ENCODE measurements at places on chromosomes 4 and X.

- no peak for DNase-seq
Measured at GRCh38 chr4:42845586-42845985, 46.9 kb upstream of the GRXCR1 start.

DNA sequence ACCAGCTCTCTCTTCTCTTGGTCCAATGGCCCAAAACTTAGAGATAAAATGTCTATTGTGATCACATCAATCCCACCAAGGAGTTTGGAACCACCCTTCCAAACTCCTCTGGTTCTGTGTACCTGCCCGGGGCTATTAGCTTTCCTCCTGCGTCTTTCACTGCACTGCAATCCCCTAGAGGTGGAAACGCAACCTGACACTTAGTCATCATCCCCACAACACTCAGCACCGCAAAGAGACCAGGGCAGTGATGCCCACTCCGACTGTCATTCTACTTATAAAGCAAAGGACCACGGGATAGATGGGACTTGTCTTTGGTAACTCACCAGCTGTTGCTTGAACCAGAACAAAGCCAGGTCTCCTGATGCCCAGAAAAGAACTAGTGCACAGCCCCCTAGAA is 22.0 kb downstream of the AFAP1 start:
- DNase-seq, result no peak

- DNase-seq, result no peak
Measured at GRCh38 chr4:159698336-159698735, 595.5 kb downstream of the RAPGEF2 start.

DNA sequence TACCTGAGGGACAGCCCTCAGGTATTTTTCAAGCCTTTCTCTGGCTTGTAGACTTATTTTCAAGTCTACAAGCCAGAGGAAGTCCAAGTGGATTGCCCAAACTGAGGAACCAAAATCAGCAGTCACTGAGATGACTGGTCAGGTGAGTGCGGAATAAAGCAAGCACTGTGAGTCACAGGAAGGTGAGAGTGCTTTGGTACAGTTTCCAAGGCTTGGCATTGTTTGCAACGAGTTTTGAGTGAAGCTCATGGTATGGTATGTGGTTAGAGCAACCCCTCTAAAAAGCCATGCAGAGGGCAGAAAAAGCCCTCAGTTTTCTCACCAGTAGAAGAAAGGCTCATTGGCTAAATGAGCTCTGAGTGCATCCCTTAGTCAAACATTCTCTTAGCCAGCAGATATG is 112.8 kb upstream of the EOLA2 start:
- no peak for DNase-seq

DNA sequence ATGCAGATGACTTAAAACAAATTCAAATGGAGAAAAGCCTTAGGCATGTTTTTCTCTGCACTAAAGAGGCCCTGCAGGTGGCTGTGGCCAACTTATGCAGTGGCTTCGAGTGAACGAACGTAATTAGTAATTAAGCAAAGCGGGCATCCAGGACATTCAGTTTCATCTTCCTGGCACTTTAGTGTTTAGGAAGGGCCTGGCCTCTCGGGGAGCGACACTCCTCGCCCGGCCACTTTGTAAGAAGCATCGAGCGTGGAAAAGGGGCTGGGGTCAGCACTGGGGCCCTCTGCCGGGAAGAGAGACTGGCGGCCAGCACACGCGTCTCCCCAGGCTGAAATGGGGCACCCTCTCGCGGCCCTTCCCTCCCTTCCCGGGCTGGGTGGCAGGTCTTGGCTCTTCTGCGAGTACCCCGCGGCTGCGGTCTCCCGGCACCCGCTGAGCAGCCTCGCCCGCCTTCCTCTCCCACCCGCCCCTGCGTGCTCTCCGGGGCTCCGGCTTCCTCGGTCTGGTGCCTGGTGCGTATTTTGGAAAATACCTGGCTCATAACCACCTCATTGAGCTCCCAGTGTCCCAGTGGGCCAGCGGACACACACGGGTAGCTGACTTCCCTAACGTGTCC is 677 bp upstream of the CYP4V2 start:
- DNase-seq, result peak; percentile 76

DNA sequence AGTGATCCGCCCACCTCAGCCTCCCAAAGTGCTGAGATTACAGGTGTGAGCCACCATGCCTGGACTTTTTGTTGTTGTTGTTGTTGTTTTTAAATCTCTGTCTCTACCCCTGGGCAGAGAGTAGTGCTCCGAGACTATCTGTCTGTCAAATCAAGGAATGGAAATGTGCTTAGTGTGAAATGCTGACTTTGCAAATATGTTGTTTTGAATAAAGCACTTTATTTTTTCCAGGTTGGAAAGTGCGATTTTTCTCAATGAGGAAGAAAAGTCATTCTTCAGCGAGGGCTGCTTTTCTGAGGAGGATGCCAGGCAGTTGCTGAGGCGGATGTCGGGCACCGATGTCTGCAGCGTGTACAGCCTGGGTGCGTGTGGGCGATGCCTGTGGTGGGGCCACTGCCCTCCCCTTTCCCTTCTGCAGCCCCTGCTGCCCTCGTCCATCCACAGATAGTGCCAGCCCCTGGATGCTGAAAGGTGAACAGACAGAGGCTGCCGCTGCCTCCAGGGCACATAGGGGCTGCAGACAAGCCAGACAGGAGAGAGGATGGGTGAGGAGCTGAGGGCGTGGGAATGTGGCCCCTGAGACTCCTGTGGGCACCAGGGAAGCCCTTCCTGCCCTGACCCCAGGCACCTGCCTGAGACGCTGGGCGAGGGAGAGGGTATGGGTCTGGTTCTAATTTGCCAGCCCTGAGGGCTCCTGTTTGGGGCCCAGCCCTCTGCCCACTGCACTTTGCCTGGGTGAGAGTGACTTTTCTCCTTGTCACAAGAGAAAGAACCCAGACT is 23.7 kb downstream of the SH3TC1 start:
- no peak for DNase-seq

DNA sequence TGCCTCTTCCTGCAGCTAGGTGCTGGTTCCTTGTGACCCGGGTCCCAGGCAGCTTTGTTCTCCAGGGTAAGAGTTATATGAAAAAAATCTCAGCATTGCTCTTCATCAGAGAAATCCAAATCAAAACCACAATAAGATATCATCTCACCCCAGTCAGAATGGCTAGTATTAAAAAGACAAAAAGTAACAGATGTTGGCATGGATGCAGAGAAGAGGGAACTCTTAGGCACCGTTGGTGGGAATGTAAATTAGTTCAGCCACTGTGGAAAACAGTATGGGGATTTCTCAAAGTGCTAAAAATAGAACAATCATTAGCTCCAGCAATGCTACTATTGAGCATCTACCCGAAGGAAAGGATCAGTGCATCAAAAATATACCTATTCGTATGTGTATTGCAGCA is 61.5 kb downstream of the SORCS2 start:
- no peak for DNase-seq

DNA sequence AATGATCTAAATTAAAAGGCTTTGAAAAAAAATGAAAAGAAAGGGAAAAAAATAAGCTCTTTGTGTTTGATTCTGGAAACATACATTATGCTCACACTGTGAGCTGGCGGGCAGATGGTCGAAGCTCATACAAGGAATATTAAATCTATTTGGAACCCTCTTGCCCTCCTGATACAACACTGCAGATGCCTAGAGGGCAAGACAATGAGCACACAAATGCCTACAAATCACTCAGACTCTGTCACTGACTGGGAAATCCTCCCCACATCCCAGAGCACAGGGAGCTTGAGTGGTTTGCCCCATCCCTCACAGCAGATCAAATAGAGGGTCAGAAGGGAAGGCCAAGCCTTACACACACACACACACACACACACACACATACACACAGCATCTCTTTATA is 320.4 kb downstream of the HNRNPD start:
- DNase-seq, result no peak

DNA sequence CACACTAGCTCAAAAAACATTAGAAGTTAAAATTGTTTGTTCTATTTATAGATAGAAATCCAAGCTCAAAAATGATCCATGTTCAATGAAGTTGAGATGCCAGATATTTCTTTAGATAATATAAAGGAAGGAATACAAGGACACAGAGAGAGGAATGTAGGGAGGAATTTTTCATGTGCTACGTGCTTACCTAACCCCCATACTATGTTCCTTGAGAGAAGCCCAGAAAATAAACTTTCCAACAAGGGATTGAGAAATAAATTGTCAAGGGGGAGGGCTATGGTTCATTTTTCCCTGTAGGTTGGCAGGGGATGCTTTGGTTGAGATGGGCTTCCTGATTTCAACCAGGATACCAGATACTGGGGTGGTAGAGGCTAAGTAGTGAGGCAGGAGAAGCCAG is 15.6 kb upstream of the ADH5 start:
- DNase-seq, result no peak

- DNase-seq, result no peak
Measured at GRCh38 chr4:120078216-120078615, 11.6 kb upstream of the MAD2L1 start.

DNA sequence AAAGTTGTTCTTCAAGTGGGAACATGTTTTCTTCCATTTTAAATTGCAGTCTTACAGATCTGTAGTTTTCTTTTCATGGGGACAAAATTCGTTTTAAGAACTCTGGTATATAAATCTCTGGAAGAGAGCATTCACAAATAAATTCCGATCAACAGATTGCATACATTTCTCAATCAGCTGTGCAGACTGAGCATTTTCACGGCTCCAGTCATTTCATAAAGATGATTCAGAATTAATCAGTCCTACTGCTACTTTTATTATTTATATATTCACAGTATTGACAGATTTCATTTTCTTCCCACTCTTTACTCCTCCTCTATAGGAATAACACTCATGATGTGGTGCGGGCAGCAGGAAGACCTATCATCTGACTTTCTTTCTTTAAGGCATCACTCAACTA is 534.9 kb upstream of the FTHL17 start:
- no peak for DNase-seq

DNA sequence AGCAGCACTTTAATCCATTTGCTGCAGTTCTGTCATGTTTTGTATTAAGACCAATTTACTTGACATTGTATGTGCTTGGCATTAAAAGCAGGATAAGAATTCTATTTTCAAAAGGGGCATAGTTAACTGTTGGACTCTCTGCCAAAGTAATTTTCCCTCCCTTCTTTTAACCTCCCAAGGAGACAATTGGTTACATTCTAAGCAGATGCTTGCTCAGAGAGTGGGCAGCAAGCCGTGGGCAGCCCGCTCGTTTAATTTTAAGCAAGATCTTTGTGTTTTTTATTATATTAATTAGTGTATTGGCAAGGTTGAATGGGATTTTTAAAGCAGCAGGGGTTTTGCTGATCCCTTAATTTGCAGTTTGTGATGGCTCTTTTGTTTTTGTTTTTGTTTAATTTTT is 37.1 kb upstream of the KLHL8 start:
- no peak for DNase-seq

DNA sequence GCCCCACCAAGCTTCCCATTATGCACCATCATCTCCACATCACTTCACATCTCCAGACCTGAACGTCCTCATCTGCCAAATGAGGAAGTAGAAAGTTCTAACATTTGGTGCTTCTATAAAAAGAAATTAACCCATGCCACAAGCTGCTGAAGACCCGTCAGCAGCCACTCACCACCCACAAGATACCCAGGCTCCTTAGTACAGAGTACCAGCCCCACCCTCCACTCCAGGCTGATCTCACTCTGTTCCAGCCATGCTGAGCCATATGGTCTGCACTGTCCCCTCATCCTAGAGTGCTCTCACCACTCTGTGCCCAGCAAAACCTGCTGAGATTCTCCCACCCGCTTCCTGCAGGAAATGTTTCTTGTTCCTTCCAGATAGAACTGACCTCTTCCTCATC is 240.8 kb upstream of the PPARGC1A start:
- DNase-seq, result no peak

GRCh38 chr4:77089866-77090265 is 14.1 kb upstream of the CCNI start:
- no peak for DNase-seq

GRCh38 chr4:115759231-115759630 is 645.8 kb upstream of the NDST4 start:
- no peak for DNase-seq

- no peak for DNase-seq
Measured at GRCh38 chr4:534576-535151, 35.7 kb downstream of the PIGG start.

DNA sequence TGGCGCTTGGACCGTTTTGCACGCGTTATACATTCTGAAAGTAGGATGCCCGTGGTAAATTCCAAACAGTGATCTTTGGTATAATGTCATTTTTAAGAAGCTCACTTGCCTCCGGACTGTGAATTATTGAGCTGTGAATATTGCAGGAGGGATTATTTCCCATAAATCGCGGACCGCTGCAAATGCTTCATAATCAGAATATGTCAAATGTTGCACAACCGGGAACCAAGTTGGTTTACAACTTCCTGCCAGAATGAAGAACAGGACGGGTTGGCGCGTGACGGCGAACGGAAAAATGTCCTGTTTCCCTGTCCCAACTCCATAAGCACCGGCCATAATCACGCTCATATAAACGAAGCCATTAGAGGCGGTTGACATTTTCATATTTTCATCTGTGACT is 67.6 kb downstream of the SHOX start:
- DNase-seq, result no peak

- no peak for DNase-seq
Measured at GRCh38 chrX:68719181-68719903, 71.9 kb downstream of the STARD8 start.

- no peak for DNase-seq
Measured at GRCh38 chr4:153140294-153140693, 63.9 kb upstream of the TRIM2 start.

GRCh38 chr4:126182786-126183185 is 868.0 kb downstream of the FAT4 start:
- no peak for DNase-seq

DNA sequence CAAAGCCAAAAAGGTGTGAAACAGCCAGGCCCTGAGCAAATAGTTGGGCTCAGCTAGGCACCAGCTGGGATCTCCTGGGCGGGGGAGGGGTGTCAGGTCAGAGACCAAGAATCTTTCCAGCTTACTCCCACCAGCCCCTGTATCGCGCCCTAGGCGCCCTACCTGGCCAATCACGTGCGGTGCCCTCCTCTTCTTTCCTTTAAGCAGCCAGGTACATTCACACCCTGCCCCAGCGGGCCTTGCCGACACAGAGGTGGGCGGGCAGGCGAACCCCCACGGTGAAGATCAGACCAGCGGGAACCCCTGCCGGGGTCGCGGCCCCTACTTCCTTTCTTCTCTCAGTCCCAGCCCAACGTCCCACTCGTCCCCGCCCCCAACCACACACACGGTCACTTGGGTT is 9.1 kb downstream of the ARHGAP36 start:
- DNase-seq, result no peak

DNA sequence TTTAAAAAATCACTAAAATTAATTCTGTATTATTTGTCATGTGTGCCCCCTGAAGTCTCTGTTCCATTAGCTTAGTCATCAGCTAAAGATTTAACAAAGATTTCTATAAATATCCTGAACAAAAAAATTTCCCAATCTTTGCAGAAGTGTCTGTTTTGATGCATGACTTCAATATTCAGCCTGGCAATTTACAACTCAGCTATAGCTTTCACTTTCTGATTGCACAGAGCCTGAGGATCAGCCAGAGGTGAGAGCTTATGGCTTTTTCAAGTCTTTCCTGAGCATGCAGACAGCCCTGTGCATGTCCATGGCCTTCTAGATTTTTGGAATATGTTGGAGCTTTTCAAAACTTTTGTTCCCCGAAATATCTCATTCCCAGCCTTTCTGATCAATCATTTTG is 420.1 kb downstream of the ZNF674 start:
- no peak for DNase-seq
